Stimulated activated CD4-positive, alpha-beta T cell treated with anti-CD3 and anti-CD28 coated beads, Interleukin-4, amount 100 ng/mL, for 1 hour (primary cell): ENCODE measurements at places on chromosomes 12 and 14.

- DNase-seq, result no peak
Measured at GRCh38 chr12:52168019-52168717, 23.6 kb downstream of the KRT80 start.

GRCh38 chr12:4174417-4174816 lies 99.1 kb upstream of the CCND2 start:
- DNase-seq, result no peak

GRCh38 chr12:1553536-1553935 lies 40.8 kb downstream of the FBXL14 start:
- DNase-seq, result no peak

- DNase-seq, result no peak
Measured at GRCh38 chr12:12181511-12181910, 85.3 kb downstream of the LRP6 start.

GRCh38 chr14:105709281-105710118 lies 183.1 kb downstream of the TMEM121 start:
- no peak for DNase-seq

DNA sequence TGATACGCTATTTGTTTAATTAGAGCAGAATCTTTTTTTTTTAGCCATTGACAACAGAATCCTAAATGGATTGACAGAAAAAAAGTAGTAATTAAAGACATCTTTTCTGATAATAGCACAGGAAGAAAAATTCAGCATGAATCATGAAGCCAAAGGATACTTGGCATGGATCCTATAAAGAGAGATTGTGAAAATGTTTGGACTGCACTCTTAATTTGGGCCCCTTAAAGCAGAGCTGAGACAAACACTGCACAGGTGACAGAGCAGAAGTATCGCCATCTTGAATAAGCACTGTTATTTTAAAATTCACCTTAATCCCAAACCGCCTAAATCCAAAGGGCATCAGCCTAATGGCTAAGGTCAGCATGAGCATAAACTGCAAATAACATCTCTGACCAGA lies 48.8 kb upstream of the SEL1L start:
- no peak for DNase-seq

DNA sequence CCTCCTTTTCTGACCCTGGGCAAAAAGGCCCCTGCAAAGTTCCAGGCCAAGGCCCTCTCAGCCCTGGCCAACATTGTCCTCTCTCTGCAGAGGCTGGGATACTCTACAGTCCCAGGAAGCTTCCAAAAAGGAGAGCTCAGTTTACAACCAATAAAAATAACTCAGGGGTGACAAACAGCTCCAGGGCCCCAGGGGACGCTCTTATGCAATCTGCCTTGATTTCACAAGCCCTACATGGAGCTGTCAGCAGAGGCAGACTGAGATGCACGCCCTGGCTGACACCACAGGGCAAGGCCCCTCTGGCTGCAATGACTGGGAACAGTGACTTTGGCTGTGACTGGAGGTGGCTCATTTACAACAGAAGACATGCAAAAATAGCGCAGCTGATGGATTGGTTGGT lies 129.0 kb upstream of the MED13L start:
- DNase-seq, result no peak

GRCh38 chr14:45891417-45892080 lies 638.5 kb upstream of the MIS18BP1 start:
- no peak for DNase-seq

DNA sequence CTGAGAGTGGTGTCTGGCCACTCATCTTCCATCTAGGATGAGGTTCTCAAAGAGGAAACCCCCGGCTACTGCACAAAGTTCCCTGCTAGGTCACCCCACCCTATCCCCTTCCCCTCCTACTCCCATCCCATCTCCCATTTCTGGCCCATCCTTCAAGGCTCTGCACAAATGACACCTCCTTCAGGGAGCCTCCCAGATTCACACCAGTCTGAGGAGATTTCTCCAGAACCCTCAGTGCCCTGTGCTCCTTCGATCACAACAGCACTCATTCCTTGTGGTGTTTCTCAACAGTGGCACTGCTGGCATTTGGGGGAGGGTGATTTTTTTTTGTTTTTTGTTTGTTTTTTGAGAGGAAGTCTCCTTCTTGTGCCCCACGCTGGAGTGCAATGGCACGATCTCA lies 2.9 kb downstream of the CAMKK2 start:
- no peak for DNase-seq

GRCh38 chr12:65827827-65828231 lies 3.5 kb downstream of the HMGA2 start:
- DNase-seq, result no peak
